ENCODE measurements at places on chromosomes 6 and 20.

DNA sequence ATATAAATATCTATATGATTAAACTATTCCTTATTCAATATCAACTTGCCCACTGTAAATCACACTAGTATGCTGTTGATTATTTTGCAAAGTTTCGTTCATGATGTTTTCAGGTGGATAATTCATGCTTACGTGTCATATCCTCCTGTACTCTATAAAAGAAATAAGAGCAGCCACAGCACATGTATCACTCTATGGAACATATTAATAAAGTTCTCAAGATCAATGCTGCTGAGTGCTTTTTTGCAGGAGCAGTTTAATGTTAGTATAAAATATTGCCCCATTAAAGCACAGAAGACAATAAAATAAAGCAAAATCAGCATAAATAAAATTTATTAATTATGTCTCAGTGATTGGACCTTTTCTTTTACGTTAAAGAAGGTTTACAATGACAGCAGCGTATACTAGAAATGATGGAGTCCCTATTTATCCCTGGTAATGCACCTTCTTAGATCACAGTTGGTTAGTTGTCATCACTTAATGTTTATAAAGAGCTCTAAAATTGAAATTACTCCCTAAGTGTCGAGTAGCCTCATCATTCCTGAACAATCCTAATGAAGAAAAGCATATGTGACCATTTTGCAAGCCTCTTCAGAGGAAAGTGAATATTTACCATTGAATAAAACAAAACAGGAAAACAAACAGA, 517.7 kb downstream of the EYS start:
- H3K27ac ChIP-seq, result no peak overlapping the region
- DNase-seq, result no peak
- peaks cover 9% of the 10 kb centered on the region for H3K4me1 ChIP-seq
- no peaks in the 10 kb centered on the region for H3K27me3 ChIP-seq
- H3K4me3 ChIP-seq, result no peak overlapping the region

- H3K4me1 ChIP-seq, result no peaks in the 10 kb centered on the region
- DNase-seq, result no peak
- H3K36me3 ChIP-seq, result no peaks in the 10 kb centered on the region
- H3K4me3 ChIP-seq, result no peak overlapping the region
- no peak overlapping the region for H3K27ac ChIP-seq
- H3K27me3 ChIP-seq, result no peaks in the 10 kb centered on the region
These were observed 53.6 kb upstream of the TTPAL start for GRCh38 chr20:44422083-44422482.

- H3K4me1 ChIP-seq, result no peaks in the 10 kb centered on the region
- H3K36me3 ChIP-seq, result no peaks in the 10 kb centered on the region
- no peaks in the 10 kb centered on the region for H3K27me3 ChIP-seq
- no peak overlapping the region for H3K4me3 ChIP-seq
- peak; percentile 34 for DNase-seq
- H3K27ac ChIP-seq, result no peak overlapping the region
These were observed 246.7 kb downstream of the CD109 start for GRCh38 chr6:73942592-73943186.

GRCh38 chr6:21710908-21711627, 117.5 kb downstream of the SOX4 start:
- H3K36me3 ChIP-seq, result peaks cover 14% of the 10 kb centered on the region
- H3K27ac ChIP-seq, result peak overlapping the region; percentile 75
- peaks cover 69% of the 10 kb centered on the region for H3K4me1 ChIP-seq
- H3K4me3 ChIP-seq, result no peak overlapping the region
- H3K27me3 ChIP-seq, result no peaks in the 10 kb centered on the region

GRCh38 chr20:43804781-43805180, 78.0 kb upstream of the GTSF1L start:
- H3K36me3 ChIP-seq, result peaks cover 31% of the 10 kb centered on the region
- no peak for DNase-seq
- H3K4me3 ChIP-seq, result no peak overlapping the region

GRCh38 chr6:158174024-158174423, 5.9 kb downstream of the GTF2H5 start:
- no peak overlapping the region for H3K4me3 ChIP-seq
- no peak for DNase-seq
- H3K27ac ChIP-seq, result no peak overlapping the region
- H3K27me3 ChIP-seq, result no peaks in the 10 kb centered on the region
- peaks cover 16% of the 10 kb centered on the region for H3K36me3 ChIP-seq
- H3K4me1 ChIP-seq, result peaks cover 24% of the 10 kb centered on the region

- no peak overlapping the region for H3K4me3 ChIP-seq
- DNase-seq, result no peak
- H3K27me3 ChIP-seq, result no peaks in the 10 kb centered on the region
- peaks cover 23% of the 10 kb centered on the region for H3K36me3 ChIP-seq
These were observed 15.8 kb downstream of the RNF8 start for GRCh38 chr6:37369321-37370201.

- peaks cover 17% of the 10 kb centered on the region for H3K36me3 ChIP-seq
- peaks cover 11% of the 10 kb centered on the region for H3K27me3 ChIP-seq
- DNase-seq, result no peak
- no peak overlapping the region for H3K27ac ChIP-seq
- peaks cover 39% of the 10 kb centered on the region for H3K4me1 ChIP-seq
- no peak overlapping the region for H3K4me3 ChIP-seq
These were observed 36.3 kb downstream of the KIF25 start for GRCh38 chr6:168033791-168034190.

DNA sequence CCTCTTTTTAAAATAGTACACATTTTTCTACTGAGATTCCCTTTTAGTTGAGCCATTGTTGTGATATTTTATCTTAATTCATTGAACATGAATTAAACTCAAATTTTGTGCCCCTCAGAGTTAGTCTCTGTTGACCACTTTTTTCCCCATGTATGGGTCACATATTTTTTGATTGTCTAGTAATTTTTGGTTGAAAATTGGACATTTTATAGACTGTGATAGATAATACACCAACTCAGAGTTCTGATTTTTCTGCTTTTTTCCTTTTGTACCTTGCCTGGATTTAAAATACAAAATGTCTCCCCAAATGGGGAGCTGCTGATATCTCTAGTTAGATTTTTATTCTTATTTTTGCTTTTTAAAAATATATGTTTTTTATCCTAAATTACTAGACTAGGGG, 291.8 kb upstream of the CITED2 start:
- no peak overlapping the region for H3K4me3 ChIP-seq
- DNase-seq, result no peak
- H3K36me3 ChIP-seq, result peaks cover 16% of the 10 kb centered on the region
- no peak overlapping the region for H3K27ac ChIP-seq
- H3K4me1 ChIP-seq, result no peaks in the 10 kb centered on the region
